ENCODE measurements at places on chromosomes 7 and 10.
A peak's percentile ranks its signal among the peaks of the same experiment; 100 is the strongest.

GRCh38 chr7:1450987-1451386, 8.3 kb downstream of the MICALL2 start:
- no peak for DNase-seq

GRCh38 chr10:24873281-24873683, 79.1 kb downstream of the PRTFDC1 start:
- no peak for DNase-seq

DNA sequence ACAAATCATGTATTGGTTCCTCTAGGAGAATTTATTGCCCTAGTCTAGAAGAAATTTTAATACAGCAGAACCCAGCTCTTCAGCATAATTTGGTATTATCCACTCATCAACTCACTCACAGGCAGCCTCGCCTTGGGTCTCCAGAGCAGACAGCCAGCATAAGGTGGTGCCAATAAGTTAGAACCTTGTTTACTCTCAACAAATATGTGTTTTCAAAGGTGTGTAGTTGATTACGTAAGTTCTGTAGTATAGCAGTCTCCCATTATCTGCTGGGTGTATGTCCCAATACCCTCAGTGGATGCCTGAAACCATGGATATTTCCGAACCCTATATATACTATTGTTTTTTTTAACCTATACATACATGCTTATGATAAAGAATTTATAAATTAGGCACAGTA, 522.5 kb upstream of the LRRN3 start:
- no peak for DNase-seq

GRCh38 chr10:91022390-91022789, 101.5 kb upstream of the ANKRD1 start:
- DNase-seq = no peak

DNA sequence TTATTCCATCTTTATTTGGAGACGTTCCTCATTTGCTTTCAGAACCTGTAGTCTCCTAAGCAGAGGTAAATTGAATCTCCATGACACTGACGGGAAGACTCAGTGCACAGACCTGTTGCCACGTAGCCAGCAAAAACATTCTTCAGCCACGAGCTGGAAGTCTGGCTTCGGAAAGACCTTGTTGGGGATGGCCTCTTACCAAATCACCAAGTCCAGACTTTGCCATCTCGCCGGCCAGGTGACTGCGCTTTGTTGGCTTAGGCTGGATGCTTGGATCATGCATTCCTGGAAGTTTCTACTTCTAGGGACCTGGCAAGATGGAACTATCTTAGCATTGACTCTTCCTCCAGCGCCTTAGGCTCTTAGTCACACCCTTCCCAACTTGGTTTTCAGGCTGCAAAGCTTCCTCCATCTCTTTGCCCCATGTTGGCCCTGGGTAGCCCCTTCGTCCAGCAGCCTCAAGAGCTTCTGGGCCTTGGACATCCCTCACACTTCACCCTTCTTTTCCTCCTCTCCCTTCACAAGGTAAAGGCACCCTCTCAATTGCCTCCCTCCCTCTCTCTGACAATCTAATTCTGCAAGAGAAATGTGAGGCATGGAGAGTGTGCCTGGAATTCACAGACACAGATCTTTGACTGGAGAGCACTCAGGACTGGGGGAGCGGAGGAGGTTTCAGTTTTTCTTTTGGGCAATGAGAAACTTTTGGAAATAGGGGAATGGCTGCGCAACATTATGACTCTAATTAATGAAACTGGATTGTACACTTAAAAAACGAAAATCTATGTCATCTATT, 451.9 kb upstream of the MKI67 start:
- DNase-seq = no peak

DNA sequence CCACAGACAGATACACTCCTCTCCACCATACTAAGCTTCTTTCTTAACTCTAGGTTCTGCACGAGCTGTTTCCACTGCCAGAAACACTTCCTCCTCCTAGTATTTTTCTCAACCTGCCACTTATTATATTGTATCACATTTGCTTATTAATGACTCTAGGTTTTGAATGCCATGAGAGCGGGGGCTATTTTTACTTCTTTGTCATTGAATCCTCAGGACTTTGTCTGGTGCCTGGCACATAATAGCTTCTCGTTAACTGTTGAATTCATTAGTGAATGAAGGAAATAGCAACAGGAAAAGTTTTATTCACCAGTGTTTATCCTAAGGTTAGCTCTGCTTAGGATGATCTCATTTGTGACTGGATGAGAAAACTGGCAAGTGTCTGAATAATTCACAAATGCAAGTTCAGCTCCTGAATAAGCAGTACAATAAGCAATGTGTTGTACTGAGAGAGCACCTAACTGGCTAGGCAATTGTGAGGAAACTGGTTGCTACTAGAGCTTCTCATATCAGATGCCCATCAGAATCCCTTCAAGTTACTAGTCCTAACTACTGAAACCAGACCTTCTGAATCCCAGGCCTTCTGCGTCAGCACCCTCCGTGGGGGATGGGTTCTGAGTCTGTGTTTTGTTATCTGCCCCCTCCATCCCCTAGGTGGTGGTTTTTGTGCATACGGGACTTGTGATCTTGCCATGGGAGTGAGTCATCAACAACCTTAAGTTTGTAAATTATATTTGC, 92.7 kb downstream of the LSMEM1 start:
- peak; percentile 84 for DNase-seq

GRCh38 chr7:140686921-140687320, 9.6 kb upstream of the NDUFB2 start:
- DNase-seq = no peak

GRCh38 chr7:21086688-21087087, 300.0 kb upstream of the SP8 start:
- DNase-seq = no peak

GRCh38 chr7:43302211-43302711, 189.8 kb downstream of the HECW1 start:
- DNase-seq = no peak

GRCh38 chr7:78444267-78444666, 645.7 kb downstream of the PHTF2 start:
- no peak for DNase-seq

- DNase-seq = no peak
Measured at GRCh38 chr7:49790209-49790608, 16.8 kb downstream of the VWC2 start.

- peak; percentile 52 for DNase-seq
Measured at GRCh38 chr10:6173203-6173602, 29.5 kb upstream of the PFKFB3 start.

DNA sequence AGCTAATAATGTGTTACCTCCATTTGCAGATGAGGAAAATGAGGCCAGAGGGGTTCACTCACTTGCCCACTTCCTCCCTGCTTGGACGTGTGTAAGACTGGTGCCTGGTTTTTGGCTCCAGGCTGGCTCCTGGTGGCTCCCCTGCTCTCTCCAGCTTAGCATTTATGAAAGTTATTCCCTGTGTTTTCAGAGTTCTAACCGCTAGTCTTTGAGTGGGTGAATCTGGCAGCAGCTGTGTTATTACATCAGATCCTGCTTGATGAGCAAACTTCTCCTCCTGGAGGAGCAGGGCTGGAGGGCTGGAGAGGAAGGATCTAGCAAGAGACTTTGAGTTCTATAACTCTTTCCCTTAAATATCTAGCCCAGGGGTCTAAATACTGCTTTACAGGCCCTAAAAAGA, 80.9 kb upstream of the AGBL3 start:
- no peak for DNase-seq

DNA sequence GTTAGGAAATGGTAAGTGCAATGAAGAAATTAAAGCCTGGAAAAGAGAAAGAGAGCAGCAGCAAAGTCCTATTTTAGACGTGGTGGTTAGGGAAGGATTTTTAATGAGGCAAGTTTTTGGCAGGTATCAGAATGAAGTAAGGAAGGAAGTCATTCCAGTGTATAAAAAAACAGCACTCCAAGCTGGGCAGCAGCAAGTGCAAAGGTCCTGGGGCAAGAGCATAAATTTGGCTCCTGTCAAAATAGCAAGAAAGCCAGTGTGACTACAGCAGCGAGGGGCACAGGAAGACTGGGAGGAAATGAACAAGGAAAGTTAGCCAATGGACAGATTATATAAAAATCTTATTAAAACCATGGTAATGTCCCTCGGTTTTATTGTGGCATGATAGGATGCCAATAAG, 90.2 kb downstream of the PPP1R3A start:
- DNase-seq = no peak

DNA sequence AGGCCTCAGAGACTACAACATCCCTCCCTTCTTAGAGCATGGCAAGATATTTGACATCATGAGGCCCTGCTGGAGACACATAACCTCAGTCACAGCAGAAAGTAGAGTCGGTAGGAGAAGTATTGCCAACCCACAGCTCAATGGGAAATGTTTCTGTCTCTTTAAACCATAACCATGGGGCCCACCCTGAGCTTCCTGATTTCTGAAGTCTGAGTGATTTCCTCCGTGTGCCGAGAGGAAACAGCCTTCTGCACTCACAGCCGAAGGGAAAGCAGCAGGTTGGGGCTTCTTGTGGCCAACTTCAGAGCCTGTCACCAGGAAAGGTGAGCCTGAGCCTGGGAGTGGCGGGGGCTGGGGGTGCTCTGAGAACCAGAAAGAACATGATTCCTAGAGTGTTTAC, at the start of gene GIMAP1:
Gene GIMAP1 (plus strand): TSS at position 246 of the 400 bp plus-strand sequence. CDS start 2,435 bp downstream, outside the sequence.
- no peak for DNase-seq

GRCh38 chr7:17010637-17011300, 129.0 kb upstream of the AGR3 start:
- no peak for DNase-seq

DNA sequence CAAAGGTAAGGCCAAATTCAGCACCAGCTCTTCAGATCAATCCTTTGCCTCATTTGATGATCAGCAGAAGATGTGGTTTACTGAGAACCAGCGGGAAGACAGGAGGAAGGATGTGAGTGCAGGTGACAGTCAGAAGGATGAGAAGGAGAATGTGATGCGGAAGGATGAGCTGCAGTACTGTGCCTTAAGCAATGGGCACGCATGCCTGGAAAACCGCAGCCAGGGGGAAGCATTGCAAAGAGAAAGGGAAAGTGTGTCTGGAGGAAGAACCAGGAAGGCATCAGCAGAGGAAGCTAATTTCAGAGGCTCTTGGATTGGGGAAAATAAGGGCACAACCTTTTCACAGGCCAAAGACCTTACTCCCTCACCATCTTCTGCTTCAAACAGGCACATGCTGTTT, 25.7 kb downstream of the C10orf71 start:
- no peak for DNase-seq

GRCh38 chr7:120550494-120551048, 277.6 kb downstream of the KCND2 start:
- no peak for DNase-seq

GRCh38 chr10:67156239-67156638, 230.4 kb downstream of the LRRTM3 start:
- no peak for DNase-seq

GRCh38 chr10:33211106-33211878, 123.2 kb downstream of the NRP1 start:
- no peak for DNase-seq

DNA sequence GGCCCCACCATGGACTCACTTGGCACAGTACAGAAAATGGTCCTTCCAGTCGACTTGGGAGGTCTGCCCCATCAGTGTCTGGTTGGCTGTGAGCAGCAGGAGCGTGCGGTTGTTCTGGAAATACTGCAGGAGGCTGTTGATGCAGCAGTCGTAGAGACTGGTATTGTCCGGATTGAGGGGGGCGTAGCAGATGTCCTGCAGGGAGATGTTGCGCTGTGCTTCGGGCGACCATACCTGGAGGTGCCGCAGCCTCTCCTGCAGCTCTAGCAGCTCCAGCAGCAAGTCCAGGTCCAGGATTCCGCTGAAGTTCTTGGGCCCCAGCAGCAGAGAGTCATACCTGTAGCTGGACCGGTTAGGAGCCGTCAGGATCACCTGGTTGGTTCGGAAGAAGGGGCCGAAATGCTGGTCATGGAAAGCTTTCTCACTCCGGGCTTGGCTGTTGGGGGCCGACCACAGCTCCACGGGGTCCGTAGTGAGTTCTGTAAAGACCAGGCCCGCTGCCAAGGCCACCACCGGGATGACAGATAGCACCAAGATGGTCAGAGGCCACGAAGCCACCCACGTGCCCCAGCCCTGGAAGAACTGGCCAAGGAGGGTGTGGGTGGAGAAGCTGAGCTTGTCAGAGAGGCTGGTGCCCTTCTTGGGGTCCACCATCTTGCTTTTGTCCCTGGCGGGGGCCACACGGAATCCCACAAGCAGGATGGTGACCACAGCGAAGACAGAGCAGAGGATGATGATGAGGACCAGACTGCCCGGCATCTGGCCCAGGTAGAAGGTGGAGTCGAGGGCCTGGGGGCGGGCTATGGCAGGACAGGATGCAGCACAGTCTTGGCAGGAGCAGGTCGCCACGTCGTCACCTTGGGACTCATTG, 2.1 kb downstream of the NPC1L1 start:
- DNase-seq = peak; percentile 6

DNA sequence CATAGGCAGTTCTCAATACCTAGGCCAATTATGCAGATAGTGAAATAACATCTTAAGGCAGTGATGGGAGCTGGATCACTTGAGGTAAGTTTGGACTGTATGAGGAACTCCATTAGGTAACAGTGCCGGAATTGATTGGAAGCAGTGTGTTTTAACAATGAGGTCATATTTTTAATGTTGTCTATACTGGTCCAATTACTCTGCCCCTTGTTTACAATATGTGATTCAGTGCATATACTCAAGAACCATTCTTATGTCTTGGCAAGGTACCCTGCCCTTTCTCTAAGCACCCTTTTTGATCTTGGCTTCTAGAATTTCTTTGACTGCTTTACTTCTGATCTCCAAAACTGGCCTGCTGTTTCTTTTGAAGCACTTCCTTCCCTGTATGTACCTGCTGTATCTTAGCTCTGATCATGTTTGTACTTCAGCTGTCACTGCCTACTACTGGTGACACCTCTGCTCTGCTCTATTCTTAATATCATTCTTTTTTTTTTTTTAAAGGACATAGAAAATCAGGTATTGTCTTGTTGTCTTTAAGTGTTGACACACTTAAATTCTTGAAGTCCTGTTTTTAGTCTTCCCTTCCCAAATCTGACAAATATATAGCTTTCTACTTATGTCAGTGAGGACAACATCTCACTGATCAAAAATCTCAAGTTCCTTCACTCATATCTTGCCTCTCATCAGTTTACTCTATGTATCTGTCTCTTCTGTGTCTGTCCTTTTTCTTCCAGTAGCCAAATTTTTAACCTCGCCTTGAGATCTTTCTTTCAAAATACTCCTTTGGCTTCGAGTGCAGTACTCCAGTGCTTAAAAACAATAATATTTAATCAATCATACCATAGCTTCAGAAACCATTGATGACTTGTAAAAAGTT, 46.4 kb upstream of the RPA3 start:
- DNase-seq = no peak

- DNase-seq = no peak
Measured at GRCh38 chr10:113528876-113529275, 24.0 kb upstream of the HABP2 start.

- DNase-seq = no peak
Measured at GRCh38 chr7:70094831-70095230, 496.6 kb downstream of the AUTS2 start.
